ENCODE measurements at places on chromosomes 1 and 21. TPM values are rescaled to one million over a fixed set of nuclear protein-coding genes. Genes with fewer than 3 reads are reported as not detected.

Gene TMIGD3
- 0.13 TPM for total RNA-seq

- no peak for DNase-seq
- no peaks in the 10 kb centered on the region for H3K4me1 ChIP-seq
These were observed 106.7 kb upstream of the C8B start for GRCh38 chr1:57072401-57073110.

- H3K27me3 ChIP-seq, result peaks cover 2% of the 10 kb centered on the region
- no peak for DNase-seq
- no peaks in the 10 kb centered on the region for H3K4me1 ChIP-seq
- no peaks in the 10 kb centered on the region for H3K36me3 ChIP-seq
These were observed 278.5 kb downstream of the MATN1 start for GRCh38 chr1:30444850-30445249.

Gene INAVA
- 14.0 TPM for total RNA-seq

DNA sequence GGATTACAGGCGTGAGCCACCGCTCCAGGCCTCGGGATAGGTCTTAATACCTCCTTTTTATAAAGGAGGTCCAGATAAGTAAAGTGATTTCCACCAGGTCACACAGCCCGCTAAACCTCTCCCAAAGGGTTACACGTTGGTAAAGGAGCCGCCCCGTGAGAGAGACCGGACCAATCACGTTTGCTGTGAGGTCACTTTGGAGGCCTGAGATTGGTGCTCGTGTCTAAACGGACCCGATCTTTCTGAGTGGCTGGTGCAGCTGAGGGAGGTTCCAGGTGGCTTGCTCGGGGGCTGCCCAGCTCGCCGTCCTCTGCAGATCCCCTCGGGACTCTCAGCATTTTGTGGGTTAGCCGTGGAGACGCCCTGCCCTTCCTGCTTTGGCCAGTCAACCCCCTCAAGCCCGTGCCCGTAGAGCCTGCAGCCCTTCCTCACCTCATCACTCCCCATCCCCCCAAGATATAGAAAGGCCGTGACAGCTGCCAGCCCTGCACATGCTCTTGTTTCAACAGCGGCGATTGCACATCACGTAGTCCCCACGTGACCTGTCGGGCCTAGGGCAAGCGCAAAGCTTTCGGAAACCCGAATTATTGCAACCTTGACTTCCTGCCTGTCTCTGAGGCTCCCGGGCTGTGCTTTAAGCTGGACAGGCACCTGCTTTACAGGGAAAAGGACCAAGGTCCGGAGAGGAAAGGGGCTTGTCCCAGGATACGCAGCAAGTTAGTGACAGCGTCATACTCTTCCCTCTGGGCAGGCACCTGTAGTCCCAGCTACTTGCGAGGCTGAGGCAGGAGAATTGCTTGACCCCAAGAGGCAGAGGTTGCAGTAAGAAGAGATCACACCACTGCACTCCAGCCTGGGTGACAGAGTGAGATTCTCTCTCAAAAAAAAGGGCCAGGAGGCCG, 5.0 kb upstream of the COA7 start:
- H3K27me3 ChIP-seq, result no peaks in the 10 kb centered on the region
- peaks cover 6% of the 10 kb centered on the region for H3K4me1 ChIP-seq
- H3K36me3 ChIP-seq, result no peaks in the 10 kb centered on the region
- peak; percentile 77 for DNase-seq
- H3K4me3 ChIP-seq, result peak overlapping the region; percentile 49
- peak overlapping the region; percentile 51 for H3K27ac ChIP-seq

DNA sequence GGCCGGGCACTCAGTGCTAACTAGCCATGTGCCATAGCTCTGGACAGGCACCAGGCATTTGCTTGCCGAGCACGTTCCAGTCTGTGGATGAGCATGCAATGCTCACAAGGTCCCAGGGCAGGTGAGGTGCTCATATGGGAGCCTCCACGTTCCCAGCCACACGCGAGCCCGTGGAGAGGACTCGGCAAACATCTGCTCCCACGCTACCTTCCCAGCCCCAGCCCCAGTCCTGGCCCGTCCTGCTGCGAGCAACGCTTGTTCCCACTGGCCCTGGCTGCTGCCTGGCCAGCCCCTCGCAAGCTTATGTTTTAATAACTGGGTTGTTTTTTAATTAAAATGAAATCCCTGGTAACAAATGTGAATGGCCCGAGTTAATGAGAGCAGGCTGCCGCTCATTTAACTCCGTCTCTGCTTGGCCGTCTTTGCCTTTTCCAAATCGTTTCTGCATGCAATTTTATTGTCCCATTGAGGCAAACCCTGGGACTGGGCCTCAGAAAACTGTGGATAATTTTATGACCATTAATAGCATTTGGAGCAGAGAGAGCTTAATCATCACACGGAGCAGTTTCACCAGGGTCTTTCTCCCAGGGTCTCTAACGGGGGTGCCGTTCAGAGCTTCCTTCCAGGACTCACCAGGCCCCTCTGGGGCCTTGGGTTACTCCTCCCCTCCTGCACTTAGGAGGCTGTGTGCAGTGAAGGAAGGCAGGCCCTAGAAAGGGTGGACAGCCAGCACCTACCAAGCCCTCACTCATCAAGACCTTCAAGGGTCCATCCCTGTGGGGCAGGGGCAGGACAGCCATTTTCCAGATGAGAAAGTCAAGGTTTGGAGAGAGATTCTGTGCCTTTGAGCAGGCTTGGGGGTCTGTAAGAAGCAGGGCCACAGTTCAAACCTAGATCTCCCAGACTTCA, 136.8 kb downstream of the GLIS1 start:
- no peak overlapping the region for H3K27ac ChIP-seq
- no peaks in the 10 kb centered on the region for H3K27me3 ChIP-seq
- DNase-seq, result no peak
- no peaks in the 10 kb centered on the region for H3K4me1 ChIP-seq
- H3K4me3 ChIP-seq, result no peak overlapping the region
- H3K36me3 ChIP-seq, result no peaks in the 10 kb centered on the region
